HT1080 (cell line): ENCODE measurements at places on chromosomes 7 and 10. TPM values are rescaled to one million over a fixed set of nuclear protein-coding genes. Genes with fewer than 3 reads are reported as not detected.
A peak's percentile ranks its signal among the peaks of the same experiment; 100 is the strongest.

CACUL1 gene
- total RNA-seq, result 32.8 and 36.2 TPM in 2 replicates

DNA sequence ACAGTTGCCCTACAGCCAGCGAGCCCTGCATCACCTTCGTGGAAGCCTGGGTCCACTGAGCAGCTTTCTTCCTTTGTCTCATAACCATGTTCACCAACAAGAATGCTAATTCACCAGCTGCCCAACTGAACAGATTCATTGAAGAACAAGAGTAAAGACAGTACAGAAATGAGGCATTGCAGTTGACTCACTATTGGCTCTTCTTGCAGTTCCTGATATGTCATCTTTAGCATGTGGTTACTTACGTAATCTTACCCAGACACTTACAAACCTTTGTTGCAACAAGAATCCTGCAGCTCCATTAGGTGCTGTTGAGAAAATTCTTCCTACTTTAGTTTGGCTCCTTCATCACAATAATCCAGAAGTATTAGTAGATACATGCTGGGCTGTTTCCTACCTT lies 174.0 kb upstream of the TPK1 start:
- peak; percentile 61 for DNase-seq

ORC5 gene
- 32.8 and 58.7 TPM in 2 replicates for total RNA-seq

DNA sequence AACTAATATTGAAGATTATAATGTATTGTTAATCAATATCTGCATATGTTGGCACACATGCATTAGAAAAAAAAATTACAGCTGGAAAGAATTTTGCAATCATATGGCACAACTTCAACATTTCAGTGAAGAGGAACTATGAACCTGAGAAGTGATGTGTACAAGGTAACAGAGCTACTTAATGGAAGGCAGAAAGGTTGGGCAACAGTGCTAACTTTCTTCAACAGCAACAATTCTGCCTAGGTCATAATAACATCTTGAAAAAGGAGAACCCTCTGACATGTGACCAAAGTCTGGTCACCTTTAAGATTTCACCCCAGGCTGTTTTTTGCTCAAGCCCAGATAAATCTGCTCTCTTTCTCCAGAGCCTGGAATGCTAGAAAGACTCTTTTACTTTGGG lies 47.9 kb upstream of the SKAP2 start:
- no peak for DNase-seq

PRLHR gene
- not detected in 2 replicates for total RNA-seq

HOXA5 gene
- 1.7 and 1.9 TPM in 2 replicates for total RNA-seq

ELFN1 gene
- total RNA-seq, result 7.4 and 11.1 TPM in 2 replicates

NRG3 gene
- not detected in 2 replicates for total RNA-seq

BCCIP gene
- total RNA-seq, result 91.3 and 104 TPM in 2 replicates

DNA sequence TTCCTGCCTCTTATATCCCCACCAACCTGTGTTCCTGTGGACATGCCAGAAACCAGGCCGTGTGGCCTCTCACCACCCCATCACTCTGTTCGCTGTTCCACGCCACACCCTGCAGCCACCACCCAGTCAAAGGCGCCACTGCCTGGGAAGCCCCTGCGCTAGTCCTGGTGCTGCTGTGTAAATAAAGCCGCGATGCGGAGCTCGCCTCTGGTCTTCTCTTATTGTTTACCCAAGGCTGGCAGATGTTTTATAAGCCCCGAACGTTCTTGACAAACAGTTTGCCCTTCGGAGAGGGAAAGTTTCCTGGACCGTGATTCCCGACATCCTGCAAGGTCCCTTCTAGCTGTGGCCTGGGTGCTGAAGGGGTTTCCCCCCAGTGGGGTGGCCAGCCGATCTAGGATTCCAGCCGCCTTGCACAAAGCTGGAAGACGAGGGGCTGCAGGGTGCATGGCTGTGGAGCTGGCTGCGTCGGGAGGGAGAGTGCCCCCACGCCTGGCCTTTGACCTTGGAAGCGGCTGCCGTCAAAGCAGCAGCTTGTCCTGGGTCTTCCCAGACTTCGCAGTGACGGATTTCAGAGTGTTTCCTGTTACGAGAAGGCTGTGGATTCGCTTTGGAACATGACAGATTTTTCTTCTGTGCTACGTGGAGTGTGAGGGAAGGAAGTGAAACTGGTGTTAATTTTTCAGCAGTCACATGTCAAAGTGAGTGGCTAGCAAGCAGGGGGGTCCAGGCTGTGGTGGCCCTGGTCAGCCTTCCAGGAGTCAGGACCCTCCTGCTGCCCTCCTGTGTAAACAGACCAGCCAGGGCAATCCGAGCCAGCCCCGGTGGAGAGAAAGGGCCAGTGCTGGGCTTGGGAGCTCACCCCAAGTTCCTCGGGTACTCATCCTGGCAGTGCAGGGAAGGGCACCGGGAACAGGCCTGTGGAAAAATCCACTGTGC lies 61.6 kb downstream of the LHPP start:
- no peak for DNase-seq

- DNase-seq, result peak; percentile 60
Observed at GRCh38 chr10:28592953-28593352, 60.0 kb downstream of the WAC start.

- no peak for DNase-seq
Observed at GRCh38 chr10:4214908-4215307, 429.9 kb upstream of the KLF6 start.

TOMM7 gene
- 117 and 160 TPM in 2 replicates for total RNA-seq

- no peak for DNase-seq
Observed at GRCh38 chr7:17495655-17496394, 197.4 kb downstream of the AHR start.
